NB4 (cell line): ENCODE measurements at places on chromosomes 16 and 17.
A peak's percentile ranks its signal among the peaks of the same experiment; 100 is the strongest.

- DNase-seq = no peak
Measured at GRCh38 chr16:78290872-78291591, 191.6 kb downstream of the WWOX start.

DNA sequence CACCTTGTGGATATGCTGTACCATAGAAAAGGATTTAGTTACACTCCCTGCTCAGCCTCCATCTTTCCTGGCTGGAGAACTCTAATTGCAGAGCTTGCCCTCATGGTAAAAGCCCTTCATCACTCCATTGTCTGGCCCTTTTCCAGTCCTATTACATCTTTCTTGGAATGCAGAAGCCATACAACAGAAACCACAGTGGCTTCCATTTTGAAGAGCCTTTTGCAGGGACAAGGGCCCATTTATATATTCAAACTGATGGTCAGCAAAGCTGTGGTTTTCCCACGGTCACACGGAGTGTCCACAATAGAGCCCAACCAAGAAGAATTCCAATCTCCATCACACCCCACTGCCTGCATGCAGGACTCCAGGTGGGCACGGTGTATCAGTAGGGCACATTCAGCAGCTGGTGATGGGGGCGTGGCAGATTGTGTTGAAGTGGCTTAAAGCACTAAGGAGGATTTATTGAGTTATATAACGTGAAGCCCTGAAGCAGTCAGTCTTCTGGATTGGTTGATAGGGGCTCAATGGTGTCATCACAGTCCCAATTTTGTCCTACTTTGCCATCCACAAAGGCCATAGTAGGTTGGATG is 20.3 kb downstream of the COPRS start:
- DNase-seq = no peak

- DNase-seq = peak; percentile 61
Measured at GRCh38 chr16:3259836-3260235, 3.4 kb upstream of the MEFV start.

- DNase-seq = no peak
Measured at GRCh38 chr17:69492410-69493071, 78.0 kb downstream of the MAP2K6 start.
